ENCODE measurements at places on chromosomes 11 and 22.

DNA sequence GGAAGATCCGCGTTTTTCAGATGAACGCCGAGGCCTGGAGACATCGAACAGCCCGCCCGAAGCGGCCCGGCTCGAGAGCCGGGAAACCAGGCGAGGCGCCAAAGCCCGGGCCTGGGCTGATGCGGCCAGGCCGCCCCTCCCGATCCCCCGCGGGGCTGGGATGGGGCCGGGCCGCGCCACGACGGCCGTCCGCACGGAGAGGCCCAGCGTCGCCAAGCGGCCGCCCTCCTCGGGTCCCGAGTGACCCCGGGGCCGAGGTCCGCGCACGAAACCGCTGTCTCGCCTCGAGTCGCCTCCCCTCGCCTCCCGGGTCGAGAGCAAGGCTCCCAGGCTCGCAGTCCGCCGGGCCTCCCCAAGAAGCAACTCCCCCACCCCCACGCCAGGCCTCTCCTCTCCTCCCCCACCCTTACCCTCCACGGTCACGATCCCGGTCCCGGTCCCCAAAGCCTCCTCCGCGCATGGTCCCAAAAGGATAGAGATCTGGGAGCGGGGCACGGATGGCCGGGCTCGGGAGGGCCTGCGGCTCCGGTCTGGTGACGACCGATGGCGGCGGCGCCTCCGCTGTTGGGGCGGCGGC lies 482 bp downstream of the DDX17 start:
- no peak for DNase-seq

GRCh38 chr22:27514601-27515523 lies 286.7 kb downstream of the MN1 start:
- DNase-seq: no peak

GRCh38 chr22:49179886-49180682 lies 647.6 kb downstream of the BRD1 start:
- no peak for DNase-seq

GRCh38 chr11:69801513-69802335 lies 17.5 kb downstream of the FGF3 start:
- DNase-seq: no peak

GRCh38 chr11:118531597-118532084 lies 649 bp downstream of the TMEM25 start:
- DNase-seq: no peak

DNA sequence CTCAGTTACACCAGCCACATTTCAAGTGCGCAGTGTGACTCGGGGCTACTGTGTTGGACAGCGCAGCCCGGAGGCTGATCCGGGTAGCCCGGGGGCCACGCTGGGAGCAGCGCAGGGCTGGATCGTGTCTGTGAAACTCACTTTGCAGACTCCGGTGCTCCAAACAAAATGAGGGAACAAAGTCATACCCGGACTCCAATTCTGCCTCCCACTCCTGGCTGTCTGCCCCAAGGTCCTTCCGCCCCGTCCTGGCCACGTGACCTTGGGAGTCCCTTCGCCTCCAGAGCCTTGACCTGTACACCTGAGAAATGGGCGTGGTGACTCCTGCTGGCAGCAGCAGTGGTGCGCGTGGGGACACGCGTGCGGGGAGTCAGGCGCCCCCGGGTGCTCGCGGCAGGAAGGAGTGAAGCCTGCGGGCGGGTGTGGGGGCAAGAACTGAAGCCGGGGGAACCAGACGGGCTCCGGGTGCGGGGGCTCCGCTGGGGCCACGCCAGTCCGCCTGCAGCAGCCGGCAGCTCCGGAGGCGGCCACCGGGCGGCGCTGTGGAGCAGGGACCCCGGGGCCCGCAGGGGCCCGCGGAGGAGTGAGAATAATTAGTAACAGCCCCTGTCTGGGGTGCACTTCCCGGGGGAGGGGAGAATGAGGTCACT lies 42.4 kb downstream of the KCNJ4 start:
- DNase-seq: no peak

DNA sequence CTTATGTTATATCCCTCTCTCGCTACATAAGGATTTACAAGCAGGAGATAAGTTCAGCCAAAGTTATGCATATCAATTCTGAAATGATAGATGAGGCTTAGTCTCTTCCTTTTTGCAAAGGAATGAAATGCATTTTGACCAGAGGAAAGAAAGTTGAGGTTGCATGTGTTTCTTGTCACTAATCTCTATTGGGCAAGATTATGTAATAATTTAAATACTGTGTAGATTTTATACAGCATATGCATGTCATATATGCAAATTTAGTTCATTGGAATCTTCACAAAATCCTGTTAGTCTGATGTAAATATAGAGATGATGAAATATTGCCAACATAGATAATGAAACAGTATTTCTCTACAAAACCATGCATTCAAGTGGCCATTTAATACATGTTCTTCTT lies 858.7 kb upstream of the RAG2 start:
- DNase-seq: no peak

DNA sequence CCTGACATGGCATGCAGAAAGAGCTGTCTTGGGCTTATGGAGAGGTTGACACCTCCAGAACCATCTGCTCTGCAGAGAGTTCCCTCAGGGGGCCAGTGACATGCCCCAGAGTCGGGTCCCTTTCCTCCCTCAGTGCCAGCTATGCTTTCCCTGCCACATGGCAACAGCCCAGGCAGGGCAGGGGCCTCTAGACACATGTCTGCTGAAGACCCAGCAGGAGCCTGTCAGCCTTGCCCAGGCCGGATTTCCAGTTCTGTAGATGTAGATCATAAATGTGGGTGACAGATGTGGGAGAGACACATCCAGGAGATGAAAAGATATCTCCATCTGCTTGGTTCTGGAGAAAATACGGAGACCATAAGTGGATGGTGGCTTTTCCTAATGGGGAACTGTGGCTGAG lies 25.5 kb downstream of the NAV2 start:
- no peak for DNase-seq

DNA sequence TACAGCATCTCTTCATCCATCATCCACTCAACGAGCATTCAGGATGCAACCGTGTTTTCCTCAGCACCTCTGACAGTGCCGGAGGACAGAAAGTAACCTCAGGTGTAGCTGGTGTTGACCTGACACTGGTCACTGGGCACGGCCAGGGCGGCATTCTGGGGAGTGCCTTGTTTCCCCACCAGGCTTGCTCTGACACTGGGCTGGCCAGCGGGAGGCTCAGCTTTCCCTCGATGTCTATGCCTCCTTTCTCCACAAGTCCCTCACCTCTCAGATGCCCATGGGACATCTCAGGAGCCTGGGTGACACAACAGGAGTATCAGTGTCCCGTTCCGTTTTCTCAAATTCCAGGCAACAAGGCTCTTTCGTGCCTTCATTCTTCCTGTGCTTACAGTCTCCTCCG lies 28.9 kb downstream of the CD6 start:
- DNase-seq: no peak

GRCh38 chr11:58801974-58802545 lies 42.4 kb downstream of the GLYATL2 start:
- no peak for DNase-seq

DNA sequence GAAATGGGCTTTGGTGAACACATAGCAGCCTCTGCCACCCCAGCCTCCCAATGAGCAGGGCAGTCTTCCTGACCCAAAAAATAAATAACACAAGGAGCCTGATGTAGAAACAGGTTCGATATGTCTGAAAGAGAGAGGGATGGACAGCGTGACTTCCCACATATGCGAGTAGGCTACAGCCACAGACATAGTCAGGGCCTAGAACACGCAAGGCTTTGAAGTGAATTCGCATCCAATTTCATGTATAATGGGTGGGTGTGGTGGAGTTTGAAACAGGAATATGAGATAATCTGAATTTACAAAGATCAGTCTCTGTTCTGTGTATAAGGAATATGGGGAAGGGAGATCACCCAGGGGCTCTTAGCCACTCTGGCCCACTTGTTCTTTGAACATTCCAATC lies 74.4 kb downstream of the DBX1 start:
- DNase-seq: no peak

Measured in AG04450 (cell line).